ENCODE measurements at places on chromosomes 6 and 20. TPM values are rescaled to one million over a fixed set of nuclear protein-coding genes. Genes with fewer than 3 reads are reported as not detected.

GABRR1 gene
- not detected for total RNA-seq

CD93 gene
- total RNA-seq: under 0.01 TPM

BPIFA1 gene
- 24.0 TPM for total RNA-seq

MAPK13 gene
- 55.0 TPM for total RNA-seq

ALDH8A1 gene
- total RNA-seq: 0.36 TPM

PRR18 gene
- total RNA-seq: under 0.01 TPM

GTSF1L gene
- total RNA-seq: not detected

ENPP5 gene
- total RNA-seq: 0.34 TPM

TMEM14A gene
- total RNA-seq: 19.1 TPM

WFDC10B gene
- total RNA-seq: not detected

CST4 gene
- not detected for total RNA-seq

STX11 gene
- 0.68 TPM for total RNA-seq

TMEM170B gene
- total RNA-seq: 0.34 TPM

ACTL10 gene
- total RNA-seq: 1.7 TPM

SPATA2 gene
- 1.7 TPM for total RNA-seq

PTK6 gene
- 35.2 TPM for total RNA-seq

TSHZ2 gene
- 1.0 TPM for total RNA-seq

SMLR1 gene
- not detected for total RNA-seq

NOTCH4 gene
- 0.28 TPM for total RNA-seq

TMC2 gene
- total RNA-seq: not detected

SLC2A10 gene
- total RNA-seq: 12.1 TPM

RAB44 gene
- total RNA-seq: under 0.01 TPM

TRIM40 gene
- total RNA-seq: not detected

ZNF165 gene
- 7.5 TPM for total RNA-seq

TRAPPC3L gene
- total RNA-seq: not detected

KIF16B gene
- 33.7 TPM for total RNA-seq

HTR1B gene
- total RNA-seq: 0.68 TPM

LIN28B gene
- total RNA-seq: not detected

RWDD2A gene
- 4.1 TPM for total RNA-seq

GFOD1 gene
- 41.4 TPM for total RNA-seq

ZKSCAN8 gene
- total RNA-seq: 7.2 TPM

PBOV1 gene
- total RNA-seq: not detected

TRIM31 gene
- total RNA-seq: under 0.01 TPM

ZNF217 gene
- total RNA-seq: 73.2 TPM

SLC22A23 gene
- total RNA-seq: 69.1 TPM

OR2J2 gene
- not detected for total RNA-seq

C6orf58 gene
- not detected for total RNA-seq

LGSN gene
- total RNA-seq: not detected

CNR1 gene
- not detected for total RNA-seq

BTBD3 gene
- 27.5 TPM for total RNA-seq

RGS19 gene
- 14.2 TPM for total RNA-seq

Measured in nasal cavity respiratory epithelium epithelial cell of viscerocranial mucosa (primary cell).